ENCODE measurements at places on chromosomes 7 and 10.

GRCh38 chr10:97479939-97480338, 18.3 kb downstream of the MMS19 start:
- no peak for DNase-seq

DNA sequence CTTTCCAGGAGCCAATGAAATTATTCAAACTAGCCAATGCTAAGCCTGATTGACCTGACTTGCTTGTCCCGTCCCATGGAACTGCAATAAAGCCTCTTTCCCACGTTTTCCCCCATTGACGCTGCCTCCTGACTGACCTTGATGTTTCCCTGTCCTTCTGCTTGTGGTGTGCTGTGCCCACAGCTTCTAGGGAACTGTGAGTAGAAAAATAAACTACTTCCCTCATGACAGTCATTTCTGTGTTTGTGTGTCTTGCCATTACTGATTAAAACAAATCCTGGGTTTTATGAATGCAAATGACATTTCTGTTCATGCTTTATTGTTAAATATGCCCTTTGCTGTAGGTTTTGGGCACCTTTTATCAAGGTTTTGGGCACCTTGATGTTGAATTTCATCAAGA, 91.3 kb upstream of the ABI1 start:
- DNase-seq: no peak

- DNase-seq: no peak
Observed at GRCh38 chr7:871900-872537, 4.3 kb upstream of the GET4 start.

DNA sequence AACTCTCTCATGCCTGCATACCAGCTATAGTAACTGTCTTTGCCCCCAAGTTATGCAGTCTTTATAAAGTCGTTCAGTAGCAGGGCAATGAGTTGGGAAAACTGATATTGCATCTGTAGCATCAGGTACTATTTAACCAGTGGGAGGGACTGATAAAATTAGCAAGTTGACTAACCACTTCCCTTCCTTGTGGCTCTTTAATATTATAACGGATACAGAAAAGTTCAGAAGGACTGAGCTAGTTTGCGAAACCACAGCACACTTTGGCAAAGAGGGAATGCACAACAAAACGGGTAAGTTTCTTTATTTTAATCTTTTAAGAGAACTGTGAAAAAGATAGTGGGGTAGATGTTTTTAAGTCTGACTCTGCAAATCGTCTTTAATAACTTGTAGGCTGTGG, 205.3 kb upstream of the HDAC9 start:
- no peak for DNase-seq

DNA sequence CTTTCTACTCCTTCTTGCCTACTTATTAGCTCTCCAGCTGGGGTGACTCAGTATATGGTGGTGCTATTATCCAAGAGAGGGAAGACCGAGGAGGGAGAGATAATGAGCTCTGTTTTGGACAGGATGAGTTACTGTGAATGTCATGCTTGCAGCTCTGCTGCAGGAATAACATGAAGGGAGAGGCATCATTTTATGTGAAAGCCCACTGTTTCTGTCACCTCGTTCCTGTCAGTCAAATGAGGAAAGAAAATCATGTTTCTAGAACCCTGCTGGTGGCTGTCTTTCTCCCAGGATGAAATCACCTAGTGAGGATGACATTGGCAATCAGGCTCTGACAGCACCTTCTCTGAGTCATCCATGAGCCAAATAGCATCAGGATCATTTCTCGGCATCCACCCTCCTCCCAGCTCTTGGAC, 1291.6 kb upstream of the AUTS2 start:
- no peak for DNase-seq

DNA sequence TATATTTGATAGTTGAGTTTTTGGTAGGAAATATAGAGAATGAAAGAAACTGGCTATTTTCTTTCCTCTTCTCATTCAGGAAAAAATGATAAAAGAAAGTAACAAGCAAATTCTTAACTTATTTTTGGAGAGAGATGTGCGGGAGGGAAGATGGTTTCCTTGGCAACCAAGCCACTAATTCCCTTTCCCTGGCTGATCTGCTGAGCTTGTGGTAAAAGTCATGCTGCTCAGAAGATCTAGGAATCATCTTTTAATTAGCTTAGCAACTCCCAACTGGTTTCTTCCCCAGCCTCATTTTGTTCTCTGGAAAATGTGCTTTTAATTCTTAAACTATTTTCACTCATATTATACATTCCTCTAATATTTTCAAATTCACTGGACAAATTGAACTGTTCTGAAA, 11.8 kb downstream of the UROS start:
- DNase-seq: no peak

DNA sequence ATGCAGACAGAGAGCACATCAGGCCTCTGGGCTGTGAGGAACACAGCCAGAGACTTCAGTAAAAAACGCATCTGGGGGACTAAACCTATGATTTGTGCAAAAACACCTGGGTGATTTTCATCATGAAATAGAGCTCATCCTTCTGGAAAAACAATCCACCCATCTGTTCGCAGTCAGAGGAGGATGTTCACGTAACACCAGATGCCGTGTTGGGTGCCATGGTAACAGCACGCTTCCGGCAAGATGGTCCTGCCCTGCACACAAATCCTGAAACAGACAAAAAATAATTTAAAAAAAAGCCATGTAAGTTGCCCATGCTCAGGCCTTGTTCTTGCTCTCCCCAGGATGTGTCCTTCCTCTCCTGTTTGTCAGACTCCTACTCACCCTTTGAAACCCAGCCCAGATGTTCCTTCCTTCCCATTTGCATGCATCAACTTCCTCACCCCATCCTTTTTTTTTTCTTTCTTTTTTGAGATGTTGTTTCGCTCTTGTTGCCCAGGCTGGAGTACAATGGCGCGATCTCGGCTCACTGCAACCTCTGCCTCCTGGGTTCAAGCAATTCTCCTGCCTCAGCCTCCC, 28.3 kb upstream of the GNA12 start:
- DNase-seq: no peak

GRCh38 chr7:34709771-34710170, 51.8 kb downstream of the NPSR1 start:
- DNase-seq: no peak
